ENCODE measurements at places on chromosomes 6 and 20. TPM values are rescaled to one million over a fixed set of nuclear protein-coding genes. Genes with fewer than 3 reads are reported as not detected.

The PRR3 gene
- 5.2 TPM for total RNA-seq

The ARMH2 gene
- total RNA-seq, result not detected

The FANCE gene
- 14.9 TPM for total RNA-seq

The BEND6 gene
- total RNA-seq, result 2.6 TPM

The SLC52A3 gene
- 0.46 TPM for total RNA-seq

The CNKSR3 gene
- total RNA-seq, result 12.4 TPM

The HDGFL1 gene
- total RNA-seq, result not detected

The SASH1 gene
- 10.6 TPM for total RNA-seq

The ZBTB12 gene
- 1.5 TPM for total RNA-seq

The ATF6B gene
- total RNA-seq, result 21.3 TPM

The SLC25A27 gene
- total RNA-seq, result 1.7 TPM

The KHDC1L gene
- total RNA-seq, result not detected

Data from epithelial cell of proximal tubule (primary cell).